ENCODE measurements at places on chromosomes 16 and 17. TPM values are rescaled to one million over a fixed set of nuclear protein-coding genes. Genes with fewer than 3 reads are reported as not detected.

DNA sequence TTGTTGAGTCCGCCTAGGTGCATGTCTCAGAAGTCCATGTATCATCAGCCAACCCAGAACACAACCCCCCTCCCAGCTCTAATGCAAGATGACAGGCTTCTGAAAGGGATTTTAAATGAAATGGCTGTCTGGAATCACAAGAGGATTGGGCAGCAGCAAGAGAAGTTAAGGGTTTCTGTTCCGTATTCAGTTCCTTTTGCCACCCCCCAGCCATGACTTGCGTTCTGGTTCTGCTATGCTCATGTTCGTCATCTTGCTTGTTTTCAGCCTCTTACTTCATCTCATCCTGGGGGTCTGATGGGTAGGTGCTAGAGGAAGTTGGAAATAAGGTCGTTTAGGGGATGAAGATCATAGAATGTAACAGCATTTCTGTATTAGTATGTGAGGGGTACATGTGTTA is 12.0 kb downstream of the MINK1 start:
- DNase-seq = no peak

- DNase-seq = no peak
Measured at GRCh38 chr17:79301469-79301868, 226.8 kb downstream of the ENGASE start.

MMP2 gene
- 228 TPM for total RNA-seq

DNASE1L2 gene
- total RNA-seq = 17.3 TPM

Data from skin of body (tissue), 3 donors.